ENCODE measurements at places on chromosomes 6 and 20.

- DNase-seq, result no peak
These were observed 44.8 kb downstream of the UBE2V1 start for GRCh38 chr20:50068041-50068651.

GRCh38 chr6:80767808-80768207, 661.3 kb downstream of the BCKDHB start:
- DNase-seq, result no peak

DNA sequence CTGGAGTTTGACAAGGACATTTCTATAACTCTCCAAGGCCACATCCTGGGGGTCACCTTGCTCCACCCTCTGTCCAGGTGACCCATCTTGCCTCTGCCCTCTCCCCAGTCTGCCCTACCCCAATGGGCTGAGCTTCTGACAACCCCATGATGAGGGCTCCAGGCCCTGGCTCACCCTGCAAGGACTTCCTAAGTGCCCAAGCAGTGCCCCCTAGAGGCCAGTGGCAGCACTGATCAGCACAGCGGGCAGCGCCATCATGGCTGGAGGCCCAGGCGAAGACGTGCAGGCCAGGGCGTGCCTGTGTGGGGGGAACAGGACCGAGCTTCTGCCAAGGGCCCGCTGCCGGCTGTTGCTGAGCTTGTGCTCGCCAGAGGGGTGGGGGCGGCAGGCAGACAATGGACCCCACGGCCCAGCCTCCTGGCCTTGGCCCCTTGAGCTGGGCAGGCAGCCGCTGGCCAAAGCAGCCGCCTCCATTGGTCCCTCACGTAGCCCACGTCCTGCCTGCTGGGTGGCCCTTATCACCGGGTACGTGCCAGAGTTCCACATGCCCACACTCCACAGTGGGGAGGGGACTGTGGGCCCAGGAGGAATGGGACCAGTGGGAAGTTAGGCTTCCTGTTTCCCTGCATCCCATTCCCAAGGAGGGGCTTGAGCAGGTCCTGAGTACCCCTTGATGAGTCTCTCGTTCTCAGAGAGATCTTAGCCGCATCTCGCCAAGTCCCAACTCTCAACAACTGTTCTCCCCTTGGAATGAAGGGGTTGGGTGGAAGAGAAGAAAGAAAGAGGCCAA, 64.3 kb downstream of the MRPL14 start:
- DNase-seq, result peak; percentile 70

- DNase-seq, result no peak
These were observed 24.2 kb downstream of the RNASET2 start for GRCh38 chr6:166932116-166932515.

GRCh38 chr20:46100988-46101387, 11.2 kb upstream of the NCOA5 start:
- DNase-seq, result no peak

- DNase-seq, result no peak
These were observed 68.2 kb upstream of the FUCA2 start for GRCh38 chr6:143579703-143580102.

DNA sequence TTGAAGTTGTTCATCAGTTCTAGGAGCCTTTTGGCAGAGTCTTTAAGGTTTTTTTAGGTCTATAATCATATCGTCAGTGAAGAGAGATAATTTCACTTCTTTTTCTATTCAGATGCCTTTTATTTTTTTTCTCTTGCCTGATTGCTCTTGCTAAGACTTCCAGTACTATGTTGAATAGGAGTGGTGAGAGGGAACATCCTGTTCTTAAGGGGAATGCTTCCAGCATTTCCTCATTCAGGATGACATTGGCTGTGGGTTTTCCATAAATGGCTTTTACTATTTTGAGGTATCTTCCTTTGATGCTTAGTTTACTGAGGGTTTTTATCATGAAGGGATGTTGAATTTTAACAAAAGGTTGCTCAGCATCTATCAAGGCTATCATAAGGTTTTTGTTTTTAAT, 109.5 kb downstream of the CLVS2 start:
- DNase-seq, result no peak

- DNase-seq, result no peak
These were observed 290.5 kb downstream of the FOXA2 start for GRCh38 chr20:22293886-22294285.
